ENCODE measurements at places on chromosomes 6 and 20.

- DNase-seq: no peak
These were observed 256.8 kb upstream of the PMEPA1 start for GRCh38 chr20:57966620-57967019.

DNA sequence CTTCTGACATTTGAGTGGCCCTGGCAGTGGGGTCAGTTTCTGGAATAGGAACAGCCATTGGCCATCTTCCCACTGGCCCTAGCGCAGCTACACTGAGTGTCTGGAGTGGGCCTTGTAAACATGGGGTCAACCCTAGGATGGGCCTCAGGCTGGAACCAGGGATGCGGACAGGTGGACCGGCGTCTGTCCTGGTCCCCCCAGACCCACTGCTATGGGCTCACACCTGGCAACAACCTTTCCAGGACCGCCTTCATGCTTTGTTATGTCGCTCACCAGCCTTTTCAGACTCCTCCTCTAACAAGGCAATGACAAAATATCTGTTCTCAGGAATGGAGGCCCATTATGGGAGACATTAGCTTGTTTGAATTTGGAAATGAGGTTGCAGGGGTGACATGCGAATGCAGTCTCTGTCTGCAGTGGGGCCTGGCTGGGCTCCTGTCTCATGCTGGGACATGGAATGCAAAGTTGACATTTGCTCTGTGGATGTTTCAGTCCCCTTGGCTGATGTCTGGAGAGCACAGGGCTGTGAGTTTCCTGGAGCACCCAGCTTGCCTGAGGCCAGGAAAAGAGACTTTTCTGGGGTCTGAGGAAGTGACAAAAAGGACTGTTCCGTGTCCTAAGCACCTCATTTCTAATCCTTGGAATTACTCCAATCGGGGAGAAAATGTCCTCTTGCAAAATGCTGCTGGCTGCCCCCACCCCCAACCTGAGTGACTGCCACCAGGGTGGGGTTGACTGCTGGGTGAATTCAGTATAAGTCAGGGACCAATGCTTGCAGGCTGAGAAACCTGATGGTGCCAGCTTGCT lies 98.7 kb upstream of the PMEPA1 start:
- DNase-seq: no peak

GRCh38 chr6:109010705-109011102 lies 83.9 kb downstream of the SESN1 start:
- DNase-seq: no peak

DNA sequence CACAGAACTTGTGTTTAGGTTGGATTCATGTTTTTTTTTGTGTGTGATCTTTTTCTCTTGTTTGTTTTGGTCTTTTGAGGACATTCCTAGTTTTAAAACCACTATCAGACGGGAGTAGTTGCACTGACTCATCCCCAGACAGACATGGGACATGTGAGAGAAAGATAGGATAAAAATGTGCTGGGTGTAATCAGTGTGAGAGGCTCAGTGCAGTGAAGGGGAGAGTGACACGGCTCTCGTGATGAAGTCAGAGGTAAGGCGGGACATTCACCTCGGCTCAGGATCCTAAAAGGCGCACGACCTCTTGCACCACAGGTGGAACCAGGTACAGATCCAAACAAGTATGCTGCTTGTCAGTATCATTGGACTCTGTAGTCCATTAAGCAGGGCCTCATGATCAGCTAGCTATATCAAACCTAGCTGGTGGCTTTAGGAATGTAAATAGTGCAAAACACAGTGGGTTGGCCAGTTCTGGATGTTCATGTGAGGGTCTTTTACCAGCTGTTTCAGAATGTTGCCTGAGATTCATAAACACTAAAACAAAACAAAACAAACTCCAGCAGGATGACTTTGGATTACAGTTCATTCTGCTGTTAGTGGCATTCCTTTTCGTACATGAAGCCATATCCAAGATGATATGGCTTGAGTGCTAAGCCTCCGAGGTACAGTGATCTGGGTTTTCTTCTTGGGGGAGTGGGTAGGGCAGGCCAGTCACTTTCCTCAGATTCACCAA lies 18.0 kb downstream of the FOXO3 start:
- peak; percentile 74 for DNase-seq

DNA sequence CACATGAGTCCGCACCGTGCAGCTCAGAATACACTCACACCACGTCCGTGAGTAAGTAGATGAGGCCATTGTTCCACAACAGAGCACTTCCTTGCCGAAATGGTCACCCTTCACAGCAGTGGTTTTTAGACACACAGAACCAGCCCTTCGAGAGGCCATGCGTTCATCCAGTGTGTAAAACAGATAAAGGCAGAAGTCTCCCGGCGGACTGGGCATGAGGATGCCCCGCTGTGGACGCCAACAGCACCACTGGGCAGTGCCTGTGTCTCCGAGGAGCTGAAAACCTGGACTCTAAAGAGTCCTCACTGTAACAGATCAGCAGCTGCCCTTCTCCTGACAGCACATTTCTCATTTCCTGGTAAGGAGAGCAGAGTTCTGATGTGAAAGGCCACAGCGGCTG lies 75.2 kb downstream of the WDR27 start:
- DNase-seq: no peak

DNA sequence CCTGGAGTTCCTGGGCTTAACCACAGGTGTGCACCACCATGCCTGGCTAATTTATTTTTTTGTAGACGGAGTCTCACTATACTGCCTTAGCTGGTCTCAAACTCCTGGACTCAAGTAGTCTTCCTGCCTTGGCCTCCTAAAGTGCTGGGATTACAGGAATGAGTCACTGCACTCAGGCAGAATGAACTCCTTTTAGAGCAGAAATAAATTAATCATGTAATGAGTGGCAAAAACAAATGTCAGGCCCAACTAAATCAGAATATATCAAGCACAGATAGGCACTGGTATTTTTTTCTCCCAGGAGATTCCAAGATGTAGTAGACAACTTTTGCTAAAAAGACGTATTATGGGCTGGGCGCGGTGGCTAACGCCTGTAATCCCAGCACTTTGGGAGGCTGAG lies 2.6 kb downstream of the RPS10 start:
- DNase-seq: peak; percentile 30

DNA sequence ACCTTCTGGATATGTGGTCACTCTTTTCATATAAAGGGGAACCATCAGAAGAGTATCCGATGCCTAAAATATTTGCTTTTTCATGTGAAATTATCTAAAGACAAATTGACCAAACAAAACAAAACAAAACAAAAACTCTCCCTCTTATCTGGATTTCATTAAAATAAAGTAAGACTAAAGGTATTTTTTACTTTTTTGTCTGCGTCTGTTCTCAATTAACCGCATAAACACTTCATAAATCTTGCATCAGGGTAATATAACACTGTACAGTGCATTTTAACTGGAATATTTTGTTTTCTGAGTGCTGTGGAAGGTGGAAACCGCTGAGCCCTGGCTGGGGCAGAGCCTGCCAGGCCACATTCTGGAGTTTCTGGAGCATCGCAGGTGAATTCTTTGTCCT lies 234.1 kb upstream of the ZFP64 start:
- DNase-seq: no peak

GRCh38 chr20:1669304-1669703 lies 11.7 kb upstream of the SIRPG start:
- DNase-seq: peak; percentile 26

DNA sequence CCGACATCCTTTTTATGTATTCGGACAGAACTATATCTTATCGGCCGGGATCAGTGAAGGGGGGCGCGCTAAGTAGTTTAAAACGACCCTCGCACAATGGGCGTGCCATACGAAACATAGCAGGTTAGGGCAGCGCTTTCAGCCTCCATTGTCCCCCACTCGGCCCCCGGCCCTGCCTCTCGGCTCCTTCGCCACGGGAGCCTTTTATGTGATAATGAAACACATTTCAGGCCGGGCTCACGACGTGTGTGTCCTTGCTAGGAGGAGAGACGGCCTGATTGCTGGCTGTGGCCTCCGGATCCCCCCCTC lies 5.3 kb downstream of the FOXA2 start:
- no peak for DNase-seq

- no peak for DNase-seq
These were observed 34.6 kb downstream of the FKBP1C start for GRCh38 chr6:63245909-63246308.

DNA sequence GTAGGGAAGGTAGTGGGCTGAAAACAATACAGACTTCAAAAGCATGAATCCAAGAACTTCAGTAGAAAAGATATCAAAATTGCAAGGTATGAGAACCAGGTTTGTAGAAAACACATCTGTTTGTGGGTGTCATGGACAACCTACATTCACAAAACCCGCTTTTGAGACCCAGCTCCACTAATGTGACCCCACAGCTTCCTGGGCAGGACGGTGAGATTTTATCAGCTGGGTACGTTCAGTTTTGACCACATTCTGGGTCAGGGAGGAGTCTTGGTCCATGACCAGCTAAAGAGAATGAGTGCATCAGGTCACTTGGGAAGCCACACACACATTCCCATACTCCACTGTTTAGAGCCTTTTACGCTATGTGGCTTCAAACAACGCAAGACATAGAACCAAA lies 77.1 kb downstream of the BCAS1 start:
- no peak for DNase-seq

Data from kidney tubule cell (primary cell).